Stimulated activated CD4-positive, alpha-beta T cell treated with anti-CD3 and anti-CD28 coated beads, Interleukin-4, amount 100 ng/mL, for 4 hours (primary cell): ENCODE measurements at places on chromosomes 7 and 10.

DNA sequence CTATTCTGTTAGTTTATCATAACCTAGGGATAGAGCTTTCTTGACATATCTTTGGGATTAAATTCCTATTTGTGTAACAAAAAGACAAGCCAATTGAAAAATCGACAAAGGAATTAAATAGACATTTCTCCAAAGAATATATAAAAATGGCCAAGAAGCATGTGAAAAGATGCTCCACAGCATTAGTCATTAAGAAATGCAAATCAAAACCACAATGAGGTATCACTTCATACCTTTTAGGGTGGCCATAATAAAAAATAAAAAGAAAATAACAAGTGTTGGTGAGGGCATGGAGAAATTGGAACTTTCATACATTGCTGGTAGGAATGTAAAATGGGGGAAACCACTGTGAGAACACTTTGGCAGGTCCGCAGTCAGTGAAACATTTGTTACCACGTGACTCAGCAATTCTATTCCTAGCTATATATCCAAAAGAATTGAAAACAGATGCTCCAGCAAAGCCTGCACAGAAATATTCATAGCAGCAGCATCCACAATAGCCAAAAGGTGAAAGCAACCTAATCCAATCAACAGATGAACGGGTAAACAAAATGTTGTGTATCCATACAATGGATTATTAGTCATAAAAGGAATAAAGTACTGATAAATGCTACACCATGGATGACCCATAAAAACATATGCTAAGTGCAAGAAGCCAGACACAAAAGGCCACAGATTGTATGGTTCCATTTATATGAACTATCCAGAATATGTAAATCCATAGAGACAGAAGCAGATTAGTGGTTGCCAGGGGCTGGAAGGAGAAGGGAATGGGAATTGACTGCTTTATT, 20.5 kb downstream of the SPAG6 start:
- DNase-seq: no peak

DNA sequence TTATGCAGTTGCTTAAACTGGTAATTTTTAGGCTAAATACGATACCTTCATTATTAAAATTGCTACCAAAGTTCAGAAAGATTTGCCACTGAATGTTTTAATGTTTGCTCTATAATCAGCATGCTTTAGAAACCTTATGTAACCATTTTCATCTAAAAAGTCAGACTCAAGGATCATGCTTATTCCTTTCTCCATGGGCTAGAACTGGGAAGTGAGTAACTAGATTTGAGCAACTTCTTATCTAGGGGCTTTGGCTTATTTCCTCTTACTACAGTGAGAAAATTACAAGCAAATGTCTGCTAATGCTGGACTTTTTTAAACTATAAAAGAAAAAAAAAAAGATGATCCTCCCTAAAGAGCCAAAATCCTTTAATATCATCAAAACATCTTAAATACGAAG, 215.9 kb downstream of the CRPPA start:
- no peak for DNase-seq

- no peak for DNase-seq
Measured at GRCh38 chr10:36236931-36237330, 594.8 kb upstream of the FZD8 start.

DNA sequence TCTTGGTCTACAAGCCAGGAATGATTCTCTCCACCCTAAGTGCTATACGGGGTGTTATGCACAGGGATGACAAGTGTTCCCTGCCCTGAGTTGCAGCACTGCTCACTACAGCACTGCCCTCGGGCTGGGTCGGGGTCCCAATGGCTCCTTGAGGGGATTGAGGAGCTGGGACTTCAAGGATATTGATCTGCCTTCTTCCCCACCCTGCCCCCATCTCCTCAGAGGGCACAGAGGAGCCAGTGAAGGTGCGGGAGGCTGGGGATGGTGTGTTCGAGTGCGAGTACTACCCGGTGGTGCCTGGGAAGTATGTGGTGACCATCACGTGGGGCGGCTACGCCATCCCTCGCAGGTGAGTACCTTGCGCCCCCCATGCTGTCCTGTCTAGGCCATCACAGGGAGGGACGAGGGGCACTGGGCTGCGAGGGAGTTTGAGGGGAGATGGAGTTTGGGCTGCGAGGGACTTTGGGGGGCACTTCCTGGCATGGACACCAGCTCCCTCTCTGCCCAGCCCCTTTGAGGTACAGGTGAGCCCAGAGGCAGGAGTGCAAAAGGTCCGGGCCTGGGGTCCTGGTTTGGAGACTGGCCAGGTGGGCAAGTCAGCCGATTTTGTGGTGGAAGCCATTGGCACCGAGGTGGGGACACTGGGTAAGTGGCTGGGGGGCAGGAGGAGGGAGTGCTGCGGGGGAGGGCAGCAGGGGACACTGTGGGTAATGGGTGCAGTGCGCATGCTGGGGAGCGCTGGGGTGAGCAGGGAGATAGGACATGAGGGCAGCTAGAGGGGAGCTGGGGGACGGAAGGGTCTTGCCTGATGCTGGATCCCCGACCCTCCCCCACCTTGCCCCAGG, 10.3 kb downstream of the FLNC start:
- no peak for DNase-seq

- no peak for DNase-seq
Measured at GRCh38 chr7:70042533-70042932, 444.3 kb downstream of the AUTS2 start.

- no peak for DNase-seq
Measured at GRCh38 chr10:99709480-99710229, 22.3 kb downstream of the COX15 start.

DNA sequence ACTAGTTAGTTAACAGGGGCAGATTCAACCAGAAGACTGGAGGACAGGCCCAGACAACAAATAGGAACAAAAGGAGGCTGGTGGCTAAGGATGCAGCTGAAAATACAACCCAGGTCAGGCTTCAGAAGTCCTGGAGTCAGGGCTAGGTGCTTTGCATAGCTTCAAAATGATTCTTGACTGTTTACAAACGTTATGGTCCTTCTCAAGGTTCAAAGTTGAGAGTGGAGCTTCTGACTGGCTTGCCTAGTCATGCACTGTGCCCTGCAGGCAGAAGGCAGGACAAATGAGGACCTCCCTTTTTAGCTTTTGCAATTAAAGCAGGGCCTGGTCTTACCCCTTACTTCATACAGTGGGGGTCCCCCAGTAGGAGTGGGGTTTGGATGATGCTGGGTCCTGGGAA, 4.4 kb upstream of the CDH23 start:
- no peak for DNase-seq
